ENCODE measurements at places on chromosomes 3 and 15. TPM values are rescaled to one million over a fixed set of nuclear protein-coding genes. Genes with fewer than 3 reads are reported as not detected.

The FAIM gene
- 13.5 TPM for total RNA-seq

The EPHB1 gene
- total RNA-seq = 5.0 TPM

GRCh38 chr15:88985547-88986393, 72.6 kb upstream of the MFGE8 start:
- no peak for DNase-seq

DNA sequence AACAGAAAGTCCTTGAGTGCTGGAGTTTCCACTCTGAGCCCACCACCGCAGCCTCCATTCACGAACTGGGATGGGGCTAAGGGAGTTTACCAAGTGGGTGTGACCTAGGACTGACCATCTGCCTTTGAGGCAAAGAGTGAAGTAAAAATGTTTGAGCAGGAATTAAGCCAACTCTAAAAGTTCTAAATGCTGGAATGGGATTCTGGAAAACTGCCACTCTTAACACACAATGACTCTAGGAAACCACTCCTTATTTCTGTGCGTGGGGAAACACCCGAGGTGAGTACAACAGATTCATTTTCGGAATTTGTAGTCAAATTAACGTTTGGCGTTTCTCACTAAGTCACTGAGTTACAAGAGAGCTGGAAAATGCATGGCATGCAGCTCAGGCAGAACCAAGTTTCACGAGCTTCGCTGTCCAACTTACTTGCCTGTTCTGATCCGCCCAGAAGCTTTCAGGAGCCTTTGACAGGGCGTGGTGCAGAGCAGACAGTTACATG, 31.6 kb downstream of the ISL2 start:
- no peak for DNase-seq

- DNase-seq = no peak
Observed at GRCh38 chr3:165874663-165875489, 37.7 kb upstream of the BCHE start.

The MEF2A gene
- 71.7 TPM for total RNA-seq

- no peak for DNase-seq
Observed at GRCh38 chr3:53688989-53689388, 157.2 kb downstream of the CHDH start.

The AP3B2 gene
- 0.89 TPM for total RNA-seq

The CTSH gene
- total RNA-seq = 32.7 TPM

- DNase-seq = no peak
Observed at GRCh38 chr15:49507261-49507660, 84.2 kb downstream of the FGF7 start.

DNA sequence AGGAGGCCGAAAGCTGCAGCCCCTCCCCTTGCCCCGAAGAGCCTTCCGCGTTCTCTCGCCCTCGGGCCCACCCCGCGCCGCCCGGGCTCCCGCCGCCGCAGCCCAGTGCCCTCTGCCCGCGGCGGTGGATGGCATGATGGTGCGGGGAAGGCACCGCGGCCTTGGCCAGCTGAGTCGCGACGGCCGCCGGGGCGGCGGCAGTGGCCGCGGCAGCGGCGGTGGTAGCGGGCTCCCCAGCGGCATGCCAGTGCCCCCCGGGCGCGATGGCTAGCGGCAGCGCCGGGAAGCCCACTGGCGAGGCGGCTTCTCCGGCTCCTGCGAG, 1.2 kb downstream of the TLNRD1 start:
- DNase-seq = no peak

The POTEB gene
- total RNA-seq = not detected

DNA sequence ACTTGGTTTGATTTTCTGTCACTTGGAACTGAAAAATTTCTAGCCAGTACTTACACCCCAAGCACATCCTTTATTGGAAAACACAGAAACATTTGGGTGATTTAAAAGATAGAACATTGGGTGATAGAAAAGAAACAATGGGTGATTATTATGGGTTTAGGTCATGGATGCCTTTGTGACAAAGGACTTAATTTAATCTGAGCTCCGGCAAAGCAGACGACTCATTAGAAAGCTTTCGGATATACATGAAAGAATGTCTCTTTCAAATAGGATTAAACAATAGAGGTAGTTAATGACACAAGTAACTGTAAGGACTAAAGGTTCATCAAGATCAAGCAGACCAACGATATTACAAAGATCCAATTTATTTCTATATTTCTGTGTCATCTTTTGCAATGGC, 37.3 kb upstream of the CNTN4 start:
- no peak for DNase-seq

GRCh38 chr3:13543253-13543652, 5.7 kb upstream of the FBLN2 start:
- no peak for DNase-seq

GRCh38 chr15:49902685-49903501, 216.1 kb downstream of the ATP8B4 start:
- peak; percentile 98 for DNase-seq

DNA sequence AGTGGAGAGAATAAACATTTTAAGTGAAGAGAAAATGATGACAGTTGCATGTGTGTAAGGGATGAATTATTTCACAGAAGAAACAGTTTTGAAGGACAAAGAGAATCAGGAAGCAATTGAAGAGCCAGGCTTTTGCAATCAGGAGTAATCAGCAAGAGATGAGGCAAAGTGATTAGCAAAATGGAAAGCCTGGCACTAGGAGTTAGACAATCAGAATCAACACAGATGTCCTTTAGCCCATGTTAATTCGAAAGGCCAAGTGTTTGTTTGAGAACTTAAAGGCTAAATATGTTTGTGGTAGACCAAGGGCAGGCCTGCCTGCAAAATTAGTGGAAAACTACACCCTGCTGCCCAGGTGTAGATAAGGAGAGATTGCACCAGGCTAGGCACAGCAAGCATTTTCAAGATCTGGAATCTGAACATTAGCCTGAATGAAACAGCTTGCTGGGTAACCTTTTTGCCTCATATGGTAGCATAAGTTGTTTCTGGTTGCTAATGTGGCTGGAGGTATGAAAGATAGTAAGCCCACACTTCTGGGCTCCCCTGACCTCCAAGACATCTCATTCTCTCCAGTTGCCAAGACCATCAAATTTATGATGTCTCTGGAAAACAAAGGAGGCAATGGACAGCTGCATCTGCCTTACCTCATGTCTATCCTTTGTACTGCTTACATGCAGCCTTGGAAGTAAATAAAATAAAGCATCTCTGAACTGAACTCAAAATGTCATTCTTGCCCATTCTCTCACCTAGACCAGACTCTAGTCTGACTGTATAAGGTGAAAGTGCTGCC, 22.0 kb upstream of the LEKR1 start:
- no peak for DNase-seq

The ACP3 gene
- total RNA-seq = 21.8 TPM

The SAMD7 gene
- not detected for total RNA-seq

GRCh38 chr3:25849641-25850385, 59.9 kb downstream of the OXSM start:
- no peak for DNase-seq

DNA sequence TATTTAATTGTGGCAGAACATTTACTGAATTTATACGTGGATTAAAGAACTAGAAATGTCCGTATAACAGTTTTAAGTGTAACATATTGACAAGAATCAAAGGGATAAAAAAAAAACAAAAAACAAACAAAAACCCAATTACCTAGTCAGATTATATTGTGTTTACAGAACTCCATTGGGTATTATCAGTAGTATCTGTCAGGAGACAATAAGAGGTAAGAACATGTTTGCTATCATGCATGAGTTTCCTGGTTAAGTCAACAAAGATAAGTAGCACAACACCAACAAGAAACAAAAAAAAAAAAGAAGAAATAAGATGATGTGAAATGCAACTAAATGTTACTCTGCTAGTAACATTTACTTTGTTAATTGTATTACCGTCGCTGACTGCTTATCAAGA, 570.6 kb downstream of the ZBBX start:
- no peak for DNase-seq

DNA sequence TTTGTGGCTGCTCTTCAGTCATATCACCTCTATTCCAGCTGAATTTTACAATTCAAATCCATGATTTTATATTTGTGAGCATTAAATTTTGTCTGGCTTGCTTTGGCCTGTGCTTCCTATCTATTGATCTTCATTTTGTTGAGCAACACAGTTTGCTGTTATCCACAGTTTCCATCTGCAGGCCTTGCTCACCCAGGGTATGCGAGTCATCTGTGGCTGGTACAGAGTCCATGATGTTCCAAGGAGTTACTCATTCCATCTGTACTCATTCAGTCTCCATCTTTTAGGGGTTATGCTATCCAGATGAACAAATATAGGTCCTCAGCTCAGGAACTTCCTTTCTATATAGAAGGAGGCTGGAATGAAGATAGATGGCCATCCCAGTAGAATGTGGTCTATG, 70.1 kb upstream of the CCK start:
- no peak for DNase-seq

The LSG1 gene
- 41.4 TPM for total RNA-seq

The UMPS gene
- 25.7 TPM for total RNA-seq

The ZBTB47 gene
- 13.3 TPM for total RNA-seq

The PLA2G4E gene
- 33.8 TPM for total RNA-seq

GRCh38 chr3:5787861-5788488, 600.5 kb downstream of the EDEM1 start:
- DNase-seq = peak; percentile 25

GRCh38 chr15:31563421-31563820, 236.8 kb downstream of the KLF13 start:
- DNase-seq = no peak

DNA sequence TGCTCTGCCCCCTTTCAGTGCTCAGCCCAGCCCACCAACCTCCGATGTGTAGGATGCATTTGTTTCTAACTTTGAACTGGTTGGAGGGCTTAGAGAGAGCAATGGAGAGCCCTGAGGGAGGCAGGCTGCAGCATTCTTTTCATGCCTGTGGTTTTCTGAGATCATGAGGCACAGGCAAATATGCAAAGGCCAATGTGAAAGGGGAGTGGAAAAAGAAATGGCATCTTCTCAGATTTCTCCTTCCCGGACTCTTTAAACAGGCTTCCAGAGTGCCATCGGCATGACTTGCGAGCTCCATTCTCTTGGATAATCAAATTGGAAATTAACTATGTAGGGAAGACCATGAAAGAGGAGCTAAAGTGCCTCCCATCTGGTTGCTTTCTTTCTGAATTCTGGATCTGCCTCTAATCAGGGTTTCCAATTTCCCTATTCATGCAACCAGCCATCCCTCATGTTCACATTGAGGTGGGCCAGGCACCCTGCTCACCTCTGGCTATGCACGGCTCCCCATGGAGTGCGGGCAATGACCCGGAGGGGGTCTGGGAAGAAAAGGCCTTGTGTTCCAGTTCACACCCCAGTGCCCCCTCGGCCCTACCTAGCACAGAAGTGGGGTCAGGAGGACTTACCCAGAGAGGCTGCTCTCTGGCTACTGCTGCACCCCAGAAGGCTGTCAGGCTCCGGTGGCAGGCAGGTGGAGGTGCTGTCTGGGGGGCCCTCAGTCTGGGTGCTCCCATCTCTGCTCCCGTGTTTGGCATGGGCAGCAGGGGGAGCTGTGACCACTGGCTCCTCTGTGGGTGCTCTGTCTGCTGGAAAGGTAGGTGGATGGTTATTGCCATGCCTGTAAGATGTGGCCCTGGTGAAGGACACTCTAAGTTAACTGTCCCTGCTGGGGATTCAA, 16.1 kb downstream of the AMOTL2 start:
- peak; percentile 88 for DNase-seq

GRCh38 chr3:81161851-81162250, 599.6 kb downstream of the GBE1 start:
- no peak for DNase-seq

DNA sequence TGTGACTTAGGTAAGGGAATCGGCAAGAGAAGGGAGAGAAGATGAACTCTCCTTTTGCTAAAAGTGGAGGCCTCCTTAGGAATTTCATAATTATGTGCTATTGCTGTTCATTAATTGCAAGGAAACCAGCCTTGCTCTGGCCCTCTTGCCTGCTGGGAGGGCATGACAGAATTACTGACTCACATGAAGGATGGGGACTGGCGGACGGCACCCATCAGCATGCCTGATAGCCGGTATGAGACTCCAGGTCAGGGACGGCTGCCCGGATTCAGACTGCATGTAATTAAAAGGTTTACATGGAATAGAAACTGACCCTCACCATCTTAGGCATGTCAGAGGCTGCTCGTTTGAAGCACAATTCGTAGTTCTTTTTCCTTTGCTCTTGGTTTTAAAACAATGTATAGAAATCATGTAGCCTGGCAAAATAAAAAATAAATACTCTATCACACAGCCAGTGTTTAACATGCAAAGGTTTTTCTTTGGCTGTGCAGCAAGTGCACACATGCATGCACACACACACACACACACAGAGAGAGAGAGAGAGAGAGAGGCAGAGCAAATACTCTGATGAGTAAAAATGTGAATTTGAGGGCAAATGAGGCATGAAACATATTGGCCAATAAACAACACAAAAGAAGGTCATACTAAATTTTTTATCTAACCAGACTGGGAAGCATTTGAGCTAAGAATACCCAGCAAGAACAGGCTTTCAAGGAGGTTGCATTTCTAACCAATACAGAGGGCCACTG, 82.7 kb downstream of the FOXB1 start:
- DNase-seq = no peak

GRCh38 chr3:15367059-15367458, 34.7 kb upstream of the SH3BP5 start:
- DNase-seq = no peak

The IGSF11 gene
- total RNA-seq = 1.6 TPM

GRCh38 chr3:10437272-10437994, 68.0 kb downstream of the ATP2B2 start:
- no peak for DNase-seq

DNA sequence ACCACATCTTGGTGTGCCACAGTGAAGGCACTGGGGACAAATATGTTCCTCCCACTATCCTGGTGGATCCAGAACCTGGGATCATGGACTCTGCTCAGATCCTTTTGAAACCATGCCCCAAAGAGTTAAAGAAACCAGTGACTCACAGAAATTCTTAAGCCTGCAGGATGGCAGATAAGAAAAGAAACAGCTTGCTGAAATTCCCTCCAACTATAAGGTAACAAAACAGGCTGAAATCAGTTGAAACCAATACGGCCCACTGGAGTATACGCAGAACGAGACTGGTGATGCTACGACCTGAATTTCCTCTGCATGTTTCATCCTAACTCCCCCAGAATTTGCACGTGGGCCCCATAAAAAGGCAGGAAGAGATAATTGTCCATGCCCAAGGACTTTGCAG, 209.6 kb downstream of the TJP1 start:
- no peak for DNase-seq

The HHLA2 gene
- total RNA-seq = not detected

The OSTN gene
- total RNA-seq = 0.10 TPM

The RTP3 gene
- not detected for total RNA-seq

GRCh38 chr15:36579792-36580431, 486 bp downstream of the CDIN1 start:
- peak; percentile 47 for DNase-seq

The NECTIN3 gene
- total RNA-seq = 13.7 TPM

DNA sequence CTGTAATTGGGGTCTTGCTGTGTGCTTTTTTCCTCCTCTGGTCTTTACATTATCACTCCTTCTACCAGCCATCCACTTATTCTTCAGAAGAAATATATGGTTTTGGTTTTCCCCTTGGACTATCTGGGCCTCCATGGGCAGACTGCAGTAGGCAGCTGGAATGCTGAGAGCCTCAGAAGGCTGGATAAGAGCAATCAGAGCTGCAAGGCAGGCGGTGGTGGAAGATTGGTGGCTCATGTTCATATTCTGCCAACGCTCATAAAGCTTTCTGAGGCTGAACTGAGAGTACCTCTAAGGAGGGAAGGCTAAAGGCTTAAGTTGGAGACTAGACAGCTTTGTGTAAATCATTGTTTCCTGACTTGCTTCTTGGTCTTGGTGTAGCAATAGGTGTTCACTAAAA, 5.7 kb upstream of the RPLP1 start:
- no peak for DNase-seq
